ENCODE measurements at places on chromosomes 13 and 19.

GRCh38 chr19:10800488-10800887, 35.5 kb downstream of the TMED1 start:
- no peak for DNase-seq

DNA sequence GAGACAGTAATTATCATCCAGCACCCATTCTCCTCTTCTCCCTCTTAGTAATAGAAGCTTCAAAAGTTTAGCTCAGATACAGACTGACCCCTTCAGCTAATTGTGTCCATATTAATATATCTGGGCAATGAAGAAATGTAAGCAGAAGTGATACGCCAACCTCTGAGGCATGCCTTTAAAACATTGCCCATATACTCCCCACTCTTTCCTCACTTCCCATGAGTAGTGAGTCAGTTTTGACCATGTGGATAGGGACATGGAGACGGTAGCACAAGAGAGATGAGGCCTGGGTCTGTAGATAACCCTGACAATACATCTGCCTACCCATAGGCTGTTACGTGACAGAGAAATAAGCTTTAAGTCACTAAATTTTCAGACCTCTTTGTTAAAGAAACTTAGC, 147.6 kb downstream of the KCTD12 start:
- DNase-seq = no peak

GRCh38 chr13:102763741-102764140, 9.8 kb downstream of the TEX30 start:
- DNase-seq = no peak

DNA sequence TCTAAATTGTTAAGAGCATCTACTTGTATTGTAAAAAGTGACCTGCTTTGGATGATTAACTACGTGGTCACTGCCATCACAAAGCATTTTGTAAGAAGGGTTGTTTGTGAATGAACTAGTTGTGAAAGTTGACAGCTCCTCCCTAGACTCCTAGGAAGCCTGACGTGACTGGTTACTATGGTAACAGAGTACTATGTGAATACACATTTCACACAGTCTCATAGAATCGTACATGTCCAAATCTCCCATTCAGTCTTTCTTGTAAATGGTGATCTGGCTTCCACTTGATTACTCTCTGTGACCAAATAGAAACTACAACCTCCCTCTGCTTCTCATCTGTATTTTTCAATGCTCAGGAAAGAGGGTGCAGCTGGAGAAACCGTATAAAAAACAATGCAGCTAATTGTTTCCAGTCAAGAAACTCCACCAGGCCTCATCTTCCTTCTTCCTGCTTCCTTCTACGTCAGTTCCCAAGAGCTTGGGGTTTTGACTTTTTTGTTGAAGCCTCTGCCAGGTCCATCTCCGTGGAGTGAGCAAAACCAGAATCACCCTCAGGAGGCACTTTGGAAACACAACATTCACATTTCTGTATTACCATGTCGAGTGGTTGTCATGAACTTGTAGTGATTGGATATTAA, 83.4 kb downstream of the GPC6 start:
- DNase-seq = no peak

GRCh38 chr19:455851-456546, 4.8 kb downstream of the SHC2 start:
- DNase-seq = no peak

GRCh38 chr19:3687774-3688706, 12.2 kb downstream of the PIP5K1C start:
- no peak for DNase-seq

DNA sequence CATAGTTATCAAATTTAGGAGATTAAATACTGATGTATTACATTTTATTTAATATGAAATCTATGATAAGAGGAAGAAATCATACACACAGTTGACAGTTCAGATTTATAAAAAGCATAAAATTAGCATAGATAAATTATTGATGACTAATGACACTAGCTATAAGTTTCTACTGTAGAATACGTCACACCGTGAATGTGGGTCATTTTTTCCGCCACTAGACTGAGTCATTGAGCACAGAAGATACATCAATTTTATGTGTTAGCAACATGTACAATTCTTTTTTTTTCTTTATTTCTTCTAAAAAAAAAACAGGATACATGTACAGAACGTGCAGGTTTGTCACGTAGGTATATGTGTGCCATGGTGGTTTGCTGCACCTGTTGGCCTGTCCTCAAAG, 22.2 kb downstream of the AP2S1 start:
- DNase-seq = no peak

GRCh38 chr13:28375250-28375930, 119.5 kb downstream of the FLT1 start:
- DNase-seq = no peak

GRCh38 chr13:41577436-41577835, 120.1 kb downstream of the RGCC start:
- DNase-seq = no peak

GRCh38 chr13:110126391-110126961, 180.5 kb downstream of the COL4A1 start:
- no peak for DNase-seq

GRCh38 chr13:45732916-45733315, 30.8 kb downstream of the CBY2 start:
- DNase-seq = no peak

GRCh38 chr19:2478278-2478755, 2.4 kb downstream of the GADD45B start:
- DNase-seq = peak; percentile 43

DNA sequence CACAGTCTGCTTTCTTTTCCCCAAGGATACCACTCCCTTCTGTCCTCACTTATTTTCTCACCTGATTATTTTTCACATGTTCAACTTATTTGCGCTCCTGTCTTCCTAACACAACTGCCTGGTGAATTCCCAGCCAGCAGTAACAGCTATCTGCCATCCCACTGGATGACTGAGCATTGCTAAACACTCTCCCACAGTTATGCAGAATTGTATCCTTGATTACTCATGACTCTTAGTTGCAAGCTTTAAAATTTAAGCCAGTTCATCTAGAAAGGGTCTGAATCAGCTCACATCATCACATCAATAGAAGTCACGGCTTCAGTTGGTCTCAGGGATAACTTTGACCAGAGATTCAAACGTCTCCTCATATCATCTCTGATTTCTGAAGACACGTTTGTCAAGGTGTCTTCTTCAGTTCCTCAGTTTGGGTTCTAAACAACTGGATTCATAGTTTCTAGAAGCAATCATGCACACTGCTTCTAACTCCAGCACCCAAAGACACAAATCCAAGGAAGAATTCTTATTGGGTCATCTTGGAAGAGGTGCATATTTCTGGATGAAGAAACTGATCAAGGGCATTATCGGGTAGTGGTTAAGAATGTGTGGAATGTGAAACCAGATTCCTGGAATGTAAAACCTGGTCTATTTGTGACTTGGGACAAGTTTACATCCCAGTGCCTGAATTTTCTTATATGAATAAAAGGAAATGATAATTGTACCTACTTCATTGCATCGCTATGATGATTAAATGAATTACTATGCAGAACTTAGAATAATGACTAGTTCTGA, 13.9 kb upstream of the DACH1 start:
- no peak for DNase-seq

- no peak for DNase-seq
Measured at GRCh38 chr13:30165796-30166195, 141.6 kb downstream of the KATNAL1 start.

DNA sequence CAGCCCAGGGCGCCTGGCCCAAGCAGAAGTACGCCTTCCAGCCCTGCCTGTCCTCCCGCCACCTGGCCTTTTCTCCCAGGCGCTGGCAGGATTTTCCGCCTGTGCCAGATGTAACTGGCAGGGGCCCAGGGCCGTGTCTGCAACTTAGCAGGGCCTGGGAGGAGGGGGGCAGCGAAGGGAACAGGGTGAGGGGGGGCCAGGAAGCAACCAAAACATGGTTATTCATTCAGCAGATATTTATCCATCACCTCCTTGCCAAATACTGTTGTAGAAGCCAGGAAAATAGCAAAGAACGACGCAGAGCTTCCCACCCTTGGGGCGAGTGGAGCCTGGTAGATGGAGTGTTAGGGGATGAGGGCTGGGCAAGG, 5.6 kb downstream of the TLE6 start:
- peak; percentile 87 for DNase-seq

GRCh38 chr19:43498233-43498842, 6.2 kb downstream of the PHLDB3 start:
- DNase-seq = no peak

GRCh38 chr13:45200701-45201232, at the start of gene KCTD4:
KCTD4 (minus strand) TSS chr13:45201045; CDS start chr13:45194567, 6,478 bp downstream.
- DNase-seq = no peak

DNA sequence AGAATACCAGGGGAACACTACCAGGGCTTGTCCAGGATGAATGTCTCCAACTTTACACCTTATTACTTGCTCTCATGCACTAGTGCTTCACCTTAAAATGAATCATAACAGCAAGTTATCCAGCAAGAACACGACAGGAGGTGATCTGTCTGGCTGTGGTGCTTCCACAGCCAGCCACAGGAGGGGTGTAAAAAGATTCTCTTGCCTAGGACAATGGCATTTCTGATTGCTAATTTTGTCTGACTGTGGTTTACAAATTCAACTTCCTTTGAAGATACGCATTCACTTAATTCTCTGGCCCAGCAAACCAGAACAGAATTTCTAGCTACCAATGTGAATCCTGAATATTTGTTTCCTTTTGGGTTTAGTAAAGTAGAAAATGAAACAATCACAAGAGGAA, 23.1 kb upstream of the COG3 start:
- no peak for DNase-seq

DNA sequence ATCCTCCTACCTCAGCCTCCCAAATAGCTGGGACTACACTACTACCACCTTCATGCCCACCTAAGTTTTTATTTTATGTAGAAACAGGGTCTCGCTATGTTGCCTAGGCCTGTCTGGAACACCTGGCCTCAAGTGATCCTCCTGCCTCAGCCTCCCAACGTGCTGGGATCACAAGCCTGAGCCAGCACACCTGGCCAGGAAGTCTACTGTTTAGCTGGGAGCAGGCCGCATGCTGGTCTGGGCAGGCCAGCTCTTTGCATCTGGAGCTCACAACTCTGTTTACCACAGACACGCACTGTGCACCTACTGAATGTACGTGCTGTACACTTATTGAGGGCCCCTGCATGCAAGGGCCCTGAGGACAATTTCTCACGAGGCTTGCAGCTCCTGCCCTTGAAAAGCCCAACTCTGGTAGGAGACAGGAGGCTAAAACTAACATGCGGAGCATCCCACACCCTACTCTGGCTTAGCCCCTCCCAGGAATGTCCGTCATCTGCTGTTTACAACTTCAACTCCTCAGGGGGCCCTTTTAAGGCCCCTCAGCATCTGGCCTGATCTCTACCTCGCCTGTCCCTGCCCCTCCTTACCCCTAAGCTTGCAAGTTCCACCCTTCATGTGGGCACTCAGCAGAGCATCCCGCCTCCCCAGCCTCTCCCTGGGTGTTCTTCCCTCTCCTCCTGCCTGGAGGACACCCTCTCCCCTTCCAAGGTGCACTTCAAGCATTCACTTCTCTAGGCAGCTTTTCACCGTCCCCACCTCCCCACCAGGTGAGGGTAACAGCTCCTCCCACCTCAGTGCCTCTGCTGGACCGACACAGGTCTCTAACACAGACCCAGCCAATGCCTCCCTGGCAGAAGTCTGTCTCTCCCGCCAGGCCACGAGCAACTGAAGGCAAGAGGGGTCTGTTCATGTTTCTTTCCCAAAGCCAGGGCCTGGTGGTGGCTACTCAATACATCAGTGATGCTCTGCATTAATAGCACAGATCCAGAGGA, 114.2 kb upstream of the UQCRFS1 start:
- DNase-seq = no peak

DNA sequence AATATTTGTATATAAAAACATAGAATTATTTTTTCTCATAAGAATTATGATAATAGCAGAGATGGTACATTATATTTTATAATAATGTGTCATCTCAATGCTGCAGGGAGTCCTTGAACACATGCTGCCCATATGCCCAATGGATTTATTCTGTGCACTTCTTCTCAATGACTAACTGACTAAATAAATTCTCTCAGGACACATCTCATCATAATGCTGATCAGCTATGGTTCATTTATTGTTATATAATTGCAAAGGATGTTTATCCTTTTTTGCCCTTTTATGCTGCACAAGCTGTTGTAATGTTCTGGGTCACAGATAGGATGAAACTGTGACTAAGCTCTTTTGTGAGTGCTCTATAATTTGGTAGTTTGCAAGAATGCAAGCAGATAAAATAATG, 1273.3 kb upstream of the ATXN8OS start:
- DNase-seq = no peak

DNA sequence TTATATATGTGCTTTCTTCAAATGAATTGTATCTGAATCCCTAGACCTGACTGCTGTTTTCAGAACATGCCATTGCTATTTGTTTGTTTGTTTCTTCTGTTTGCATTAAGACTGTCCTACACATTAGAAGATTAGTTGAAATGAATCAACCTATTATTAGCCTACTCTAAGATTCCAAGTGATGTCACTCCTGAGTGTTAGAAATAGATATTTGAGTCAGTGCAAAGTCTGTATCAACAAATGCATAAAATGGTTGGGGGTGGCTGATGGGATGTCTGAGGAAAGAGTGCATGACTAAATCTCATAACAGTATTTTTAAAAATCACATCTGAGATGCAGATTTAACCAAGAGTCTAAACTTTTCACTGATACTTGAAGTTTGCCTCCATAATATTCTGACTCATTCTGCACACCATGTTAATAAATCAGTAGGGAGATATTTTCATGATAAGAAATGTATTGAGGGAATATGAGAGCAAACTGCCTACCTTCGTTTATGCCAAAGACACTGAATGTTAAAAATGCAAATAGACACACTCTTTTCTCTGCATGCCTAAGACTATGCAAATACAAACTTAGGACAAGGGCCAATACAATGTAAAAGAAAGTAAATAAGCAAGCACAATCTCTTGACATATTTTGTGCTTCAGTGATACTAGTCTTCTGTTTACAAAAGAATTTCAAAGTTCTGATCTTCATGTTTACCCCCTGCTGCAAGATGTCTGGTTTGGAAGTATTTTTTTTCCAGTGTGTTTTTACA, 253.3 kb downstream of the LIG4 start:
- no peak for DNase-seq

DNA sequence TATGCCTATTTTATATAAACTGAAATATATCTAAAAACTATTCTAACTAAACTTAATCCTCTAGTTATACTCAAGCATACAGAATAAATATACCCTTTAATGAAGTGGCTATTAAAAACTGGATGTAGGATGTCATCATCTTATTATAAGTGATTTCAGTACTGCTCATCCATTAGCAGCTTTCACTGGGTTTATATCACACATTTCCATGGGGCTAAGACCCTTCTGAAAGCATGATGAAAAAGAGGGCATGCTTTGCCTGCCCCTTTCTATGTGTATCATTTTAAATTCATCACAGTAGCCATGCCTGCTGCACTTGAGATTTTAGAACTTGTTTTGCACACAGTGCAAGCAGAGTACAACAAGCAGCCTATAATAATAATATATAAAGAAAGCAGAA, 477.5 kb downstream of the SLITRK6 start:
- no peak for DNase-seq

GRCh38 chr19:47445937-47446402, 25.7 kb downstream of the SLC8A2 start:
- DNase-seq = peak; percentile 47
